ENCODE measurements at places on chromosomes 4 and X.

GRCh38 chrX:38061335-38061734 is 55.0 kb downstream of the SYTL5 start:
- DNase-seq = no peak

- DNase-seq = no peak
These were observed 9.2 kb upstream of the RNF150 start for GRCh38 chr4:141142423-141142822.

DNA sequence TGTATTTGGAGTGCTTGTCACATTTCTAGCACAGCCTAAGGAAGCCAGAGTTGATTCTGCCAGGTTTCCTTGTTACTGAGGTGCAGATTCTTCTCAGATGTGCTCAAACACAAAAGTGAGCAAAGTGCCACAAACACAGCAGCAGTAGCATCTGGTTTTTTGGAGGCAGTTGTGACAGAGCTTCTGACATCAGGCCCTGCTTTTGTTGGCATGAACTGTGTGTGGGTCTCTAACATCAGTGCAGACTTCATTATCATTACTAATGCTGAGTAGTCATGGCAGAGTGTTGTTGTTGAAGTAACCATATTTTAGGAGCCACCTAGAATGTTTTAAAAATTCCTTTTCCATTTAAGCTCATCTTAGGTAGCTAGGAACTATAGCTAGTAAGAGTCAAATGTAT is 656.6 kb downstream of the ANKRD50 start:
- no peak for DNase-seq

DNA sequence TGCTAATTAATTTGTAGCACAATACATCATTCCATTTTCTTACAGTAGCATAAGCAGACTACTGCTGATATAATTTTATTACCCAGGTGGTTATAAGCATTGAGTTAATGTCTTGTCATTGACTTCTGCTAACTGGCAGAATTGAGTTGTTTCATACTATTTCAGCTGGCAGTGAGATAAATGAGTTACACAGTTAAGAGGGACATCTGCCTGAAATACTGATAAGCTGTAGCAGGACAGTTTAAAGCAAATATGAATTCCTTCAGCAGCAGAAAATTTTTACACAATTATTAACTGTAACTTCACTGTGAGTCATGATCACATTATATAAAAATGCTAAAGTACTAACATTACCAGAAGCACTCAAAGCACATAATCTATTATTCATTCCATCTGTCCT is 326.8 kb downstream of the INPP4B start:
- DNase-seq = no peak

GRCh38 chr4:128386761-128387599 is 99.4 kb upstream of the PGRMC2 start:
- no peak for DNase-seq

DNA sequence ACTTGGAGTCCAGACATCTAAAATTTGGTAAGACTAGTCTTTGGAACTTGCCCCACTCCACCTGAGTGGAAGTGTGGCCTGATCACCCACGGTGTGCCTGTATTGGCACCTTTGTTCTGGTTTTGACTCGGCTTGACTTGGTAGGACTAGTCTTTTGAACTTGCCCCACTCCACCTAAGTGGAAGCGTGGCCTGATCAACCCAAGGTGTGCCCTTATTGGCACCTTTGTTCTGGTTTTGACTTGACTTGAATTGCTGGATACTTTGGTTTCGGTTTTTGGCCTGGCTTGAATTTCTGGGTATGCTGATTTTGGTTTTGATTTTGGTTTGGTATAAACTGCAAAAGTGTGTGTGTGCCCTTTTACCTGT is 44.7 kb upstream of the UGT2B7 start:
- DNase-seq = no peak

GRCh38 chr4:154497889-154498288 is 6.3 kb upstream of the DCHS2 start:
- no peak for DNase-seq

- no peak for DNase-seq
These were observed 8.0 kb downstream of the SNX12 start for GRCh38 chrX:71060127-71060526.

DNA sequence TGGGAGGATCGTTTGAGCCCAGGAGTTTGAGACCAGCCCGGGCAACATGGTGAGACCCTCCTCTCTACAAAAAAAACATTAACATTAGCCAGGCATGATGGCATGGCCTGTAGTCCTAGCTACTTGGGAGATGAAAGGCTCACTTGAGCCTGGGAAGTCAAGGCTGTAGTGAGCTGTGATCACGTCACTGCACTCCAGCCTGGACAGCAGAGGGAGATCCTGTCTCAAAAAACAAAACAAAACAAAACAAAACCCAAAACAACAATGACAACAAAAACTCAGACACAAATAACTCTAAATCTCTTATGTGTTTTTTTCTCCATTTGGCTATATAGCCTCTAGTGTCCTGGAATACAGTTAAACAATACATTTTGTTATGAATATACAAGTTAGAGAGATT is 127.3 kb upstream of the STK26 start:
- DNase-seq = no peak

- no peak for DNase-seq
These were observed 70.9 kb upstream of the ARHGEF9 start for GRCh38 chrX:63855896-63856295.

DNA sequence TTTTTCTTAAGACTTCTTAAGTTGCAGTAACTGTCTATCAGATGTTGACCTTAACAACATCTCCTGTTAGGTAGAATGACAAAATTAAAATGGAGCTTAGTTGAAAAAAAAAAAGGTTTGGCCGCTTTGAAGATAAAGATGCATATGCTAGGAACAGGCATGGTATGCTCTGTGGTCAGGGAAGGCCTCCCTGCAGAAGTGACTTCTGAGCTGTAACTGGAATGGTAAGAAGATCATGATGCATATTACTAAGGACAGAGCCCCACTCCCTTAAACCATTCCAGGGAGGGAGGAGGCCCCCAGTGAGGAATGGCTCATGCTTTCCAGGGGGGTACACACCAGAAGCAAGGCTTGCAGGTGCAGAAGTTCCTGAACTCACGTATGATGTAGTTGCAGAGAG is 43.7 kb downstream of the PDLIM5 start:
- no peak for DNase-seq

GRCh38 chr4:107278791-107279483 is 242.8 kb upstream of the DKK2 start:
- no peak for DNase-seq

DNA sequence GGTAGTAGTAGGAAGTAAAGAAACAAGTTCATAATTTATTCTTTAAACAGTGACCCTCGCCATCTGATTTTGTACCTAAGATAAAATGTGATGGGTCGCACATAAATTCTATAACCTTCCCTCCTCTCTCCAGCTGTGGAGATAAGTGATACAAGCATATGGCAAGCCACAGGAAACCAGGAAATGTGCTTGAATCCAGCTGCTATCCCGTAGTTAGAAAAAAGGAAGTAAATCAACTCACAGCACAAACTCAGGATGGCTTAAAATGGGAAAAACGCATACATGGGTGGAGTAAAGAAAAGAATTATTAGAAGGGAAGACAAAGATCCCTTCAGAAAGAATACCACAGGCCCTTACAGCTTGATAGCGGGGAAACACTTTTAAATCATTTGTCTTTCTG is 78.2 kb downstream of the ZNF827 start:
- no peak for DNase-seq

GRCh38 chr4:77167173-77167572 is 10.2 kb downstream of the CCNG2 start:
- DNase-seq = no peak

GRCh38 chr4:6560416-6561172 is 14.4 kb upstream of the MAN2B2 start:
- DNase-seq = no peak

- no peak for DNase-seq
These were observed 56.8 kb downstream of the TRPC5 start for GRCh38 chrX:112025753-112026152.

GRCh38 chr4:54819034-54819433 is 161.3 kb downstream of the KIT start:
- DNase-seq = no peak

DNA sequence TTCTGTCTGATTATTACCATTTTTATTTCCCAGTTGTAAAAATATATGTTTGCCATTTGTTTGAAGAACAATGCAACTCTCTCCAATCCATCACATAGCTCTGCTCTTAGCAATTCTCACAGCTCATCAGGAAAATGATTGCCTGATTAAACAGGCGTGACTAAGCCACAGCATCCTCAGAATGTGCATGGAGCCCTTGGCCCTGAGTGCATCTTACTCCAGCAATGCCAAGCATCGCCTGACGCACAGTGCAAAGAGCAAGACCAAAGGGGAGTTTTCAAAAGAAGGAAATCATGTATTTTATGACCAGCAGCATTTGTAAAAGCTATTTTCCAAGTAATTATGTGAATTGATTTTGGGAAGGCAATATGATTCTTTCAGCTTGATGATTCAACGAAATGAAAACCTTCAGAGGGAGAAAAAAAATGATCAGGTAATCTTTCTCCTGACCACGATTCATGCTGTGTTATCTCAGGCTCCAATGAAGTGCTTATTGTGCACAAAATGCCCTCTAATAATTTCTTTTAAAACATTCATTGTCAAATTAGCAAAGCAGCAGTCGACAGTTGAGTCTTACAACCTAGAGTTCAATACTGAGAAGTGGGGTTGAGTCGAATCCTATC is 138.0 kb upstream of the FAM9B start:
- no peak for DNase-seq

DNA sequence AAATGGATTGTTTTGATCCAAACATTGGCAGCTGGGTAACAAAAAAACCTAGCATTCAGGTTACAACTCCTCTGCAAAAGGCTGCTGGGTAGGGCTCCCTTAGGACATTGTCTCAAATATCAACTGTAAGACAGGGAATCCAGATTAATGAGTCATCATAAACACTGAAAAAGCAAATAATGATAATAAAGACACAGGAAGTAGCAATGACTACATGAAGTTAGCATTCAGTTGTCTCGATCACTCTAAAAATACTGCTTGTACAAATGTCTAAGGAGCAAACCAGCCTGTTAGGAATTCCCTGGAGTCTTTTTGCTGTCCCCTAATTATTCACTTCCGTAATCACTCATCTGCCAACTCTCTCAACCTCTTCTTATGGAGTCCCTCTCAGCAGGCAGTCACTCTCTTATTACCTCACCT is 259.2 kb downstream of the GPC3 start:
- DNase-seq = no peak

GRCh38 chr4:17578482-17578891 is 1.5 kb downstream of the LAP3 start:
- no peak for DNase-seq

DNA sequence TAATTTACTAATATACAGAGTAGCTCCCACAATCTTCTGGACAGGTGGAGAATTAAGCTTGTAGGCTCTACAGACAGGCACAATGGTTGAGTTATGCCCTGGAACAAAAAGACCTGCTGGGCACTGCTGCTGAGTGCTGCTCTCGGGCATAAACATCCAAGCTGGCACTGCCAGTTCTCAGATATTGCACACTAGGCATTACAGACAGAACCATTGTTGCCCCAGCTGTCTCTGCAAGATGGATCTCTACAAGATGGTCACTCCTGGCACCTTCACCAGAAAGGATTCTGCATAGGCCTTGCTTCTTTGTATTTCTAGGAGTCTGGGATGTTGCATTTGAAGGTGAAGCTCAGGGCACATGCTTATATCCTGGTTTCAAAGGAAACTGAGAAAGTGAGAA is 527.1 kb downstream of the STIM2 start:
- no peak for DNase-seq
